ENCODE measurements at places on chromosomes 3 and 15. TPM values are rescaled to one million over a fixed set of nuclear protein-coding genes. Genes with fewer than 3 reads are reported as not detected.

DNA sequence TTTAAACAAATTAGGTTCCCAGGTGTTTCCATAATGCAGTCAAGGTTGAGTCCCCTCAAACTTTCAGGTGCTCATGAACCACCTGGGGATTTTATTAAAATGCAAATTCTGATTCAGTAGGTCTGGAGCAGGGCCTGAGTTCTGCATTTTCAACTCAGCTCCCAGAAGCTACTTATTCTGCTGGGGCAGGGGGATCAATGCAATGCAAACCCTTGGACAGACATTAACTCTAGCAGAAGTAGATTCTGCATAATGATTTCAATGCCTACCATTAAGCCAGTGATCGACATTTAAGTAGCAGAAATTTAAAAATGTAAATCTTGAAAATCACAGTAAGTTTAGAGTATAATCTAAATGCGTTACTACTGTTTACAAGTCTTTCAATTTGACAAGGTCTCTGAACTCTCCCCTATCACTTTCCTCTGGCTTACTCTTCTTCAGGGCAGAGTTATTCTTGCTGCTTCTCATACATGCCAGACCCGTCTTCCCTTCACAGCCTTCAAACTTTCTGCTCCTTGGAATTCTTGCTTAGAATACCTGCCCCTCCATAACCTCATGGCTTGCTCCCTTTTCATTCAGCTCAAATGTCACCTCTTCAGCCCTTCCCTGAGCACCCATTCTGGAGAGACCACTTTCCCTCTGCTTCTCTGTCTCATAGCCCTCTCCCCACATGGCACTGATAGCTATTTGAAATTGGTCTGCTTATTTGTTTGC is 19.3 kb upstream of the DPPA4 start:
- peak; percentile 36 for DNase-seq

Gene AMOTL2
- total RNA-seq, result 46.0 TPM

Gene FBXO40
- under 0.01 TPM for total RNA-seq

DNA sequence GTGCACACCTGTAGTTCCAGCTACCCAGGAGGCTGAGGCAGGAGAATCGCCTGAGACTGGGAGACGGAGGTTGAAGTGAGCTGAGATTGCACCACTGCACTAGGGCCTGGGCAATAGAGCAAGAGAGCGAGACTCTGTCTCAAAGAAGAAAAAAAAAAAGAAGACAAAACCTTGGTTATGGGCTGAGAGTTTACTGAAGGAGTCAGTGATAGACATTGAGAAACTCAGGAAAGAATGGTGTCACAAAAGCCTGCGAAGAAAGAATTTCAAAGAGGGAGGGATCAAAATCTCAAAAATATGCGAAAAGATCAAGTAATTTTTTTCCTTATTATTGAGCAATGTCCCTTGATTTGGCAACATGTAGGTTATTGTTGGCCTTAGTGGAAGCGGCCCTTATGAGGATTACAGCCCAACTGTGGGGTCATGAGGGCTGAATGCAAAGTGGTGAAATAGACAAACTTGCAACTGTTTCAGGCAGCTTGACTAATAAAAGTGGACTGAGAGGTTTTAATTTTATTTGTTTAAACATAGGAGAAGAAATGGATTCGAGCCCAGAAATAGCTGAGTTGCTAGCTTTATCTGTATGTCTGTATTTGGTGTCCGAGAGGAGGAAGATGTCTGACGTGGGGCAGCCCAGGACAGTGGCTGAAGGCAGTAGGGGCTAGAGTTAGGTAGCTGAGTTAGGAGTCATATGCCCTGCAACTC is 18.8 kb upstream of the CELF6 start:
- DNase-seq, result no peak

GRCh38 chr3:114745322-114746240 is 401.5 kb downstream of the ZBTB20 start:
- no peak for DNase-seq

Gene ZNF502
- total RNA-seq, result 0.62 TPM

Gene CCR3
- not detected for total RNA-seq

Gene CD47
- 14.4 TPM for total RNA-seq

GRCh38 chr3:153760948-153761347 is 360.2 kb upstream of the ARHGEF26 start:
- DNase-seq, result no peak

DNA sequence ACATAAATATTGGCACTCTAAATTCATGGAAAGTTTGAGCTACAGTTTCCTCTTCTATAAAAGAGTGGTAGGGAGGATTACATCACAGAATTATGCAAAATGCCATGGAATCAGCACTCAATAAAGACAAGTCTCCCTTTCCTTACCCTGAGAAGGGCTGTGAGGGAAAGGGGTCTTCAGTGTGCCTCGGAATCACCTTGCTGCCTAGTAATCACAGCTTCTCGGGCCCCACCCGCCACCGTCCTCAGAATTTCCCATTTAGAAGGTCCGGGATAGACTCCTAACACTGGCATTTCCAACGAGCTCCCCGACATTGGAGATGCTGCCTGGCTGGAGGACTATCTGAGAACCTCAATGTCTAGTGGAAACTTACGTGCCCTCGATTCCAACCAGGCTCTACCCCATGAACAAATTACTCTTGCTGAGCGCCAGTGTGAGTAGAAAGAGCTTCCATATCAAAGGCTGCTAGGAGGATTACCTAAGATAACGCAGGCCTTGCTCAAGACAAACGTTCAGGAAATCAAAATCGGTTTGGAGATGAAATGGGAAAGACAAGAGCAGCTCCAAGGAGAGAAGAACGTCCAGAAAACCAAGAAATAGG is 92.1 kb upstream of the CHD2 start:
- DNase-seq, result peak; percentile 51

Gene RTP4
- not detected for total RNA-seq

GRCh38 chr3:57059411-57059810 is 1.1 kb upstream of the SPATA12 start:
- DNase-seq, result no peak

Gene STRC
- total RNA-seq, result 0.03 TPM

DNA sequence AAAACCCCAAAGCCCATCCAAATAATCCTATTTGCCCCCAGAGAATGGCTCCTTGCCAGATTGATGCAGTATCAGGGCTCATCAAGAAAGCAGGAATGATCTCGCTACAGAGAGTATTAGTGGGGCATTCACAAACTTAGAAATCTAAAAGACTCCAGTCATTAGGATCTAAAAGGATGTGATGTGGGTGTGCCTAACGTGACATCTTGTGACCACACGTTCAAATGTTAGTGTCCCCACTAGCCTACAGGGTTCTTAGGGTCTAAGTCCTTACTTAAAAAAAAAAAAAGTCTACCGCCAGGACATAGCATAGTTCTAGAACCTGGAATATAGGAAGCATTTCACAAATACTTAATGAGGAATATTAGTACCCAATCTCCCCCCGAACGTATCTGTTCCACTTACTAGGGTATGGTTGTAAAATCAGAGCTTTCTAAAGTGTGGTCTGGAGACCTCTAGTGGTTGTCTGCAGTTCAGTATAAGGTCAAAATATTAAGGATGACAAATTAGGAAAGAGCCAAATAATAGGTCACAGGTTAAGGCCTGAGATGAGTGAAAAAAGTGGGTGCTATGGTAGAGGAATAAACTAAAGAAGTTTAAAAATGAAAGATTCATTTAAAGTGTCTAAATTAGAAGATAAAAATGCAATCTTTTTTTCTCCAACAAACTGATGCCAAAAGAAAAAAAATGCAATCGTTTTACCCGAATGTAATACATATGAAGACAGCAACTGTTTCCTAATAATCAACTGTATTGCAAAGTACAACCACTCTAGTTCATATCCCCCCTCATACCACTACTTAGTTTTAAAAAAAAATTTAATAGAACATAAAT is 4.2 kb upstream of the CHRM5 start:
- DNase-seq, result peak; percentile 46

Measured in H7 (cell line).